ENCODE measurements at places on chromosomes 12 and 14.

- DNase-seq, result no peak
Observed at GRCh38 chr14:51284241-51284640, 44.2 kb downstream of the TMX1 start.

- DNase-seq, result no peak
Observed at GRCh38 chr12:26334621-26335124, 139.3 kb downstream of the SSPN start.

- peak; percentile 64 for DNase-seq
Observed at GRCh38 chr12:57086493-57087009, 2.4 kb upstream of the NAB2 start.

- no peak for DNase-seq
Observed at GRCh38 chr14:68944162-68944561, 34.9 kb downstream of the ACTN1 start.

DNA sequence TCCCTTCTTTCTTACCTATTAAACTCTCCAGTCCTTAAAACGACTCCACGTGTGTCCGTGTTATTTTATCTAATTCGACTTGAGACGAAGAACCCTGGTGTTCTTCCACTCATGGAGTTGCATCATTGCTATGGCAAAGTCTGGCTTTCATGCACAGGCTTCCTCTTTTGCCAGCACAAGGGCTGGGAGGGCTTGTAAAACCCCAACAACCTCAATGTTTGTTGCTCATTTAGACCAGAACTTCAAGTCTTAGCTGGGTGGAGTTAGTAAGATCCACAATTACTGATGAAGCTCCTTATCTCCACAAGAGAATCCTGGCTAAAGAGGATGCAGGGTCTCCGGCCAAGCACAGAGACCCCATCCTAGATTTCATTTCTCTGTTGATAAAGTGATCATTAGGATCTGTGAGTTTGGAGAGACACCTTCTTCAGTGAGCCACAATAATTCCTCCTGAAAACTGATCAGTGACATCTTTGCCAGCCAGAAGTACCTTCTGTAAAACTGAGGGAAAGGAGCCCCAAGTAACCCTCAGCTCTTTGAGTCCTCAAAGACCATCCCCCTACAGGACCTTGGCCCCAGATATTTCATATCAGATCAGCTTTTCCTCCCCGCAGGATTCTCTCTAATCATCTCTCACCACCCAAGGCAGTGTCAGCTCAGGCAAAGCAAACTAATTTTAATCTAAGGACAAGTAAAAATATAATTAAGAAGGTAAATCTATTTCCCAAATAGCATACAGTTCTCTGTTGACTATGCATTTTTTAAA lies 514.6 kb downstream of the FUT8 start:
- no peak for DNase-seq

DNA sequence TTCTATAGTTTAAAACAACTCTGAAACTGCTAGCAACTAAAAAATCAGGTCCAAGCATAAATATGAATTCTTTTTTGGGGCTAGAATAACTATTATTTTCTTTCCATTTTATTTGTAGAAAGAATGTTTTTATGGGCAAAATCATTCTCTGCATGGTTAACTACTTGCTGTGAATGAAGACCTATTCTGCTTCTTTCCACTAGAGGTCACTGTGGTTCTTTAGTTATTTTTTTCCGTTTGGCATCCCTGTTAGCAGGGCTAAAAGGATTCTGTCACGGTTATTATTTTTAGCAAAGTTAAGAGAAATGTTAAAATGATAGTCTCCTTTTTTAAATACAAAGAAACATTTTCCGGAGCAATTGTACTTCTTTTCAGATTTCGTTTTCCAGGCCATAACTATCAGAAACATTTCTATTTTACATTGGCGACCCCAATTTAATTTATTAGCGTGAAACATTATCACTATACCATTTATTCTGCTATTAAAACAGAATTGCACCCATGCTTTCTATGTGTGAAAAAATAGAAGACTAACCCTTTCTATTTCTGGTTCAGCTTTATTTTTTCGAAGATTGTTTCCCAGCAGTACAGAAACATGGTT lies 404.8 kb downstream of the ATP23 start:
- no peak for DNase-seq

All from CD4-positive, alpha-beta T cell treated with Interleukin-15 for 1 hour (primary cell).